CD4-positive, alpha-beta T cell treated with Interleukin-4 for 1 hour (primary cell): ENCODE measurements at places on chromosomes 1 and 21.
A peak's percentile ranks its signal among the peaks of the same experiment; 100 is the strongest.

GRCh38 chr1:4422504-4423289 is 231.7 kb upstream of the AJAP1 start:
- no peak for DNase-seq

DNA sequence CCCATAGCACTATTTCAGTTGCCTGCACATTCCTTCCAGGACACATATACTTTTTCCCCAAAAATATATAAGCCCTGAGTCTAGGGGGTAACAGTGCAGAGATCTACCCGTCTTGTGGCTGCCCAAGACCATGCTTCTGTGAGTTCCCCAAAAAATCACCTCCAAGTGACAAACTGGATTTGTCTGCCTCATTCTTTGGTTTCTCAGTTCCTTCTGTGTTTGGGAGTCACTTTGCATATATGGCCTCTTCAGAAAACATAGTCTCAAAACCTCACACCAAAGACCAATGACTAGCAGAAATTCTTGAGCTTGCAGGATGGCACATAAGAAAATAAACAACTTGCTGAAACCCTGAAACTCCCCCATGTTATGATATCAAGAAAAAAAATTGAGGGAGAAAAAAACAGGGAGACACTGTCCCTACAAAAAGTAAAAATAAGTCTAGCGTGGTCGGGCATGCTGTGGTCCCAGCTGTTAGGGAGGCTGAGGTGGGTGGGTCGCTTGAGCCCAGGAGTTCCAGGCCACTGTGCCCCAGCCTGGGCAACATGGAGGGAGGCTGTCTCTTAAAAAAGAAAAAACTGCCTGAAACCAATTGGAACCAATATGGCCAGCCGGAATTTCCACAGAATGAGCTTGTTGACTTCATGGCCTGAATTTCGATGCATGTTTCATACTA is 8.0 kb downstream of the JMJD4 start:
- no peak for DNase-seq

- DNase-seq = no peak
Observed at GRCh38 chr1:168509210-168509609, 34.6 kb downstream of the XCL2 start.

GRCh38 chr1:108055387-108055786 is 90.4 kb upstream of the VAV3 start:
- DNase-seq = no peak

DNA sequence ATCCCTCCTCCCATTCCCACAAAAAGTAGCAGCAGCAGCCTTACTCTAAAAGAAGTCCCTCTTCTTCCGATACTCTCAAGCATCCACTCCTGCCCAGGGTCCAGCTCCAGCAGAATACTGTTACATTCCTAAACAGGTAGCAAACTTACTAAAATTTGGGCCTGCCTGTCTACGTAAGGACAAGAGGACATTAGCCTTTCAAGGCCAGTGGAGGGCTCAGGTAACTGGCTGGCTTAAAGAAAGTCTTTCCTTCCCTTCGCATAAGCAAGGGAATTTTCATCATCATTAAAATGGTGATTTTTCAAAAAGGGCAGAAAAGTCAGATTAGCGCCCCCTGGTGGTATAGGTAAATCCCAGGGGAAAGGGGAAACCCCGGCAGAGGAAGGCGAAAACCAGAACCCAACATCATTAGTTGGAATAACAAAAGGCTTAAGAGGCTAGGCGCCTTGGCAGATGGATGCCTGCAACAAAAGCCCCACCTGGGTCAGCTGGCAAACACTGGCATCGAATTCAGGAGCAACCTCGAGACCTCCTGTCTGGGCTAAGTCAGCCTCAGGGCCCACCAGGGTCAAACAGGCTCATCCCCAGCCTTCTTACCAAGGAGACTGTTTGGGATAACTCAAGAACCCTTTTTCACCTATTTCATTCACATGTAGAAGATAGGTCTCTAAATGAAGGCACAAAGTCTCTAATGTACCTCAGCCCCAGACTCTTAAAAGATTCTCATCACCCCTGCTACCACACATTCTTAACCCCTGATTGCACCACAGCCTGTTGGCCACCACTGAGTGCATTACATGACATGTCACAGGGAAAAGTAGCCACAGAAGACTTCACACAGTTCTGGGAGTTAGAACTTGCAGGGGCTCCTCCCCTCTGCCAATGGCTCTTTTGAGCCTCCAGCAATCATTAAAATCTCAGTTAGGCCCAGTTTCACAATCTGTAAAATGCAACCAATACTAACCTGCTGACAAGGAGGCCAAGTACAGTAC is 36.7 kb downstream of the ERI3 start:
- peak; percentile 51 for DNase-seq

DNA sequence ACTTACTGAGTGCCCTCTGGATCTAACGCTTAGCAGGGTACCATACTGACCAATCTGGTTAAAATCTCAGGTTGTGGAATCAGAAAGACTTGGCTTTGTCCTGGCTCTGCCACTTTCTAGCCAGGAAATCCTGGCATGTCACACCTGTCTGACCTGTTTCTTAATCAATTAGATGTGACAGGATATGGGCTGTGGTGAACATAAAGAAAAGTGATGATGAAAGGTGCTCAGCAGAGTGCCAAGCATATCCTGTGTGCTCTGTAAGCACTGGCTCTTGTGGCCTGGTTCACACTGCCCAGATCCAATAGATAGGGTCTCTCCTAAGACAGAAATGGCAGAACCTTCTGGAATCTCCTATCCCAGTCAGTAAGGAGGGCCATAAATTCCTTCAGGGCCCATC is 53.9 kb downstream of the PHC2 start:
- DNase-seq = no peak

GRCh38 chr1:78682496-78682895 is 32.9 kb downstream of the IFI44 start:
- DNase-seq = no peak

DNA sequence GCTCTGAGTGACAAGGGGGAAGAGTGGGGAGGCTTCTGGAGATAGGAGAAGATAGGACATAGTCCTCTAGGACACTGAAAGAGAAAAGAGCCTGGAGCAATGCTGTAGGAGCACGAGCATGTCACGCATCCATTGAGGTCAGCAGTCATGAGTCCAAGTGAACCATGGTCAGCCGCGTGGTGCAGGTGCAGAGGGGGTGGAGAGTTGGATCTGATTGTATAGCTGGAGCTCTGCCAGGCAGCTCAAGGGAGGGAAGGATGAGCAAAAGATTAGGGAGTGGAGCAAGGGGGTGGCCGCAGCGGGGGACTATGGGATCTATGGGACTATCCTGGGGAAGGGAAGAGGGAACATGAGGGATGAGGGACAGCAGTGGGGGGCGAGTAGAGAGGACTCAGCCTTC is 14.0 kb downstream of the PADI1 start:
- DNase-seq = no peak
